ENCODE measurements at places on chromosomes 2 and 18.

DNA sequence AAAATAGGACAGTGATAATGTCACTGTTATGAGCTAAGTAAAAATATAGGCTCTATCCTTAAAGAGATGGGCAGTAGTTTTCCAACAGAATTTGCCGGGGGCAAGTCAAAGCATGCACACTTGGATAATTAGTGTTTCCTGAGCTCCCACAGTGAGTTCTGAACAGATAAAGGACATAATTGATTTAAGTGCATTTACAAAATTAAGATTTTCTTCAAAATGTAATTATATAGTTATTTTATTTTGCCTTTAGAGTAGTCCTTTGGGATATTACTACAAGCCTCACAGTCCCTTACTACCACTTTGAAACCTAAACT, 107.6 kb downstream of the RAPGEF4 start:
- no peak for DNase-seq

DNA sequence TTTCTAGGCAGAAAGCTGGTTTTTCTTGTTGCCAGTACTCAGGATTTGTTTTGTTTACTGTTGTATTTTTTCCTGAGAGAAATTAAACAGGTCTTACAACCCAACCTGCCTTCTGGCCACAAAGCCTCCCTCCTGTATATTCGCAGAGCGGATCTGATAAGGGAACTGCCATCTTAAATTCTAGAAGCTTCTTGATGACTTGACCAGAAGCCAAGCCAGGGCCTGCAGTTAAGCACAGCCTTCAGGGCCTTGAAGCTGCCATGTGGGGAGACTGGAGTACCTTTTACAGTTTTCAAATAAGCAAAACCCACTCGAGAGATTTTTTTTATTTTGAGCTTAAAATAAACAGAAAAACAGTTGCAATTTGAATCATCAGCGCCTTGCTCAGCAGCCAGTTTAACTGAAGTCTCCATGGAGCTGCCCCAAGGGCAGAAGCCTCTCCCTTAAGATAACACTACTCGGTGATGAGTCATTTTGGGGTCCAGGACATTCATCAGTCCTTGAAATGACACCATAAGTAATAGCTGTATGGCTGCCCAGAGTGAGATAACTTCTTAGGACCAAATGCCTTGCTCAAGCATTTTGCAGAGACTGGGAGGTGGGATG, 51.5 kb upstream of the PHLPP1 start:
- DNase-seq, result no peak

DNA sequence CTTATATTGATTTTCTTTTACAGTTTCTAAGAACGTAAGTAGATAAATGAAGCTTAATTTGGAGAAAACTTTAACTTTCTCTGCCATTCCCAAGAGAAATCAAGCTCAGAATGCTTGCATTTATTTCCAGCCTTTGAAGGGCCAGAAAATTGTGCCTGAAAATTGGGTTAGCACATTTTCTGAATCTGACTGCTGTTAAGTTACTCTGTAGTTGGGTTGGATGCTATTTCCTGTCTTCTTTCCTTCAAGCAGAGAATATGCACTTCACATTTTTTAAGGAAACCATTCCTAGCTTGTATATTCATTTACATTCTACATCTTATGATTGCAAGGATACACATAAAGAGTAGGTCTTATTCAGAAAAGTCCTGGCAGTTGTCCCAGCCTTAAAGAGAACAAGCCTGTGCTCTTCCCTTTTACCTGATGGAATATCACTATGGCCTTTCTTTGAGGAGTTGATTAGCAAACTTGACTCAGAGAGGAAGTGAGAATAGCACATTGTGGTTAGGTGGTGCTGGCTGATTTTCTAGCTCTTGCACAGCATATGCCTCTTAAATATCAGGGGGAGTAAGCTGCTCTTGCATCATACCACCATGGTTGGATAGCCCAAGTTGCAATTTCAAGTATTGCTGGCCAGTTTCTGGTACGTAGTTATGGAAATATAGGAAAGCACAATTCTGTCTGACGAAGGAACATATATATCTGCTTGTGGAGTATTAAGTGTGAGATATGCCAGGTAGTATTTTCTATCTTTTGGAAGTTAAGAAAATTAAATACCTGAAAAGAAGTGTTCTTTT, 133.7 kb downstream of the COMMD1 start:
- peak; percentile 82 for DNase-seq

- DNase-seq, result no peak
Observed at GRCh38 chr2:169362894-169363559, 693 bp upstream of the LRP2 start.

DNA sequence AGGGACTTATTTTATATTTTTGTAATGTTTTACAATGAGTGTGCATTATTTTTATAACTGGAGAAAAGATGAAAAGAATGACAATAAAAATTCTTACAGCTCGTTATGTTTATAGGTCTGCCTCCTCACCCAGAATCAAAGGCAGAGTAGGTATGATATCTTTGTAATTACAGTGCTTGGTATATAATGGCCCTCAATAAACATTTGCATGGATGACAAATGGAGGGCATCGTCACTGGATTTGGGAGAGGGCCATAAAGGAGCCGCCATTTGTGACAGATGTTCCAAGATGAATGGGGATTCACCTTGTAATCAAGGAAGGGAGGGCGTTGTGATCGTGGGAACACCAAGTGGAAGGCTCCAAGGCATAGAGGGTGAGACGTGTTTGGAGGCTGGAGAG, 22.6 kb upstream of the GIGYF2 start:
- DNase-seq, result no peak

DNA sequence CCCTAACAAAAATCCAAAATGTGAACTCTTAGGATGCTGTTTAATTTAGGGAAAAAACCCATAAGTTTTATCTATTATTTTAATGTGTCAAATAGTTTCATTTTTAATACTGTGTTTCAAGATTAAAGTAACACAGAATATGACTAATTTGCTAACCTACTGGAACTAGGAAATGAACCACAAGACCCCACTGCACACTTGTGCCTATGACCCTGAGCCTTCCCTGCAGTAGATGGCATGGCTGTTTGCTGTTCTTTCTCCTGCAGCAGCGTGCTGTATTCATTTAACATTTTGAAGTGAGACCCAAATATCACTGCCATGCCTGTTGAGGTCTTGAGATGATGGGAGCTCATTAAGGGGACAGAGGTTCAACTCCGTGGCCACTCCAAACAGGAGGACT, 565.2 kb upstream of the NRP2 start:
- DNase-seq, result no peak

GRCh38 chr2:65456064-65456463, 23.7 kb upstream of the SPRED2 start:
- peak; percentile 92 for DNase-seq

GRCh38 chr18:35671966-35672603, 90.5 kb downstream of the GALNT1 start:
- no peak for DNase-seq

GRCh38 chr2:177595126-177595845, 202.7 kb downstream of the AGPS start:
- no peak for DNase-seq

GRCh38 chr2:59560769-59561168, 992.7 kb downstream of the BCL11A start:
- no peak for DNase-seq

DNA sequence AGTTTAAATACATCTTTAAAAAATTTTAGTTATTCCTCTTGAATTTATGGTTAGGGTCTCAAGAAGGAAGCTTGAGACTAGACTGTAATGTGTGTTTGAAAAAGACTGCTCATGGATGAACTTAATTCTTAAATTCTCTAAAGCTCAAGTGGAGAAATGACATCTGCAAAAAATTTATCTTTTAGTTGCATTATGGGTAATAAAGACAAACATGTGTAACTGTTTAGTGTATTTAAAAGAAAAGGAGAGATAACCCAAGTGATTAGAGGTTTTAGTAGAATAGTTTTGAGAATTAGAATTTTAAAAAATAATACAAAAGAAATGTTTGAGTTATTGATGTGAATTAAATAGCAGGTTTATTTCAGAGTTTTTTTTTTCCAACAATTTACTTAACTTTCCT, 36.7 kb downstream of the GALNT1 start:
- no peak for DNase-seq

DNA sequence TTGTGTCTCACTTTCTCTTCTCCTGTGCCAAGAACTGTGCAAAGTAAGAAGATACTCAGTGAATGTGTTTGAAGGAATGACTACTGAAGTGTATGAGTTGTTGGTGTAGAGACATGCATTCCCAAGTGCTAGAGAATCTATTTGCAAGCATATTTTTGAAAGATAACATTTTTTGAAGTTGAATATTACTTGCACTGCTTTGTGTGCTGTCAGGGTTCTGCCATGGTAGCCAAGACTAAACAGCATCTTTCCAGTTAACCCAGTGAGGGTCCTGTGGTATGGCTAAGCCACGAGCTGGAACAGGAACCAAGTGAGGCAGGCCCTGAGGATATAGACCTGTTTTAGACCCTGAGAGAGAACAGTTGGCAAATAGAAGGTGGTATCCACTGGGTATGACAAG, 35.2 kb upstream of the EFEMP1 start:
- no peak for DNase-seq

- no peak for DNase-seq
Observed at GRCh38 chr2:234025466-234025865, 25.0 kb upstream of the SPP2 start.

DNA sequence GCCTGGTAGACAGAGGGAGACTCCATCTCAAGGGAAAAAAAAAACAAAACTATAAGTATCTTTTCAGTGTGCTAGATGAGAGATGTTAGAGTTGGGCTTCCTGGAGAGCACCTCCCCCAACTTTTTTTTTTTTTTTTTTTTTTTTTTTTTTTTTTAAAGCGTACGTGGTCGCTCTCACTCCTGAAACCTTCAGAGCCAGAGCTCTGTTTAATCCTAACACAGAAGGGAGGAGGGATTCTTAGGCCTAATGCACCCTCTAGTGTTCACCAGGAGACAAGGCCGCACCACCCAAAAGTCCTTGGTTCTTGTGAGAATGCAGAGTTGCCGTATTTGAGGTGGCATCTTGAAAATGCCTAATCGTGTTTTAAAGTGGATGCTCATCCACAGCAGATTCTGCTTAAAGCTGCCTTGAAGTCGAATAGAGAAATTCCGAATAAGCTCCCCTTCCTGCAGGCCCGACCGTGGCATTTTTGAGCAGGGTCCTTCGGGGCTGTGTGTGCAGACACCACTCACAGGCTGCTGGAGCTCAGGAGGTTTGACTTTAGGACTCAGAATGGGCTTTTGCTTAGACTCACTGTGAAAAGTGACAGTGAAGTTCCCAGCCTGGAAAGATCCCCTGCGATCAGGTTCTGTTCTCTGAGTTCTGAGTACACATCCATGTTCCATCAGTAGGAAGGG, 252.6 kb downstream of the AGAP1 start:
- peak; percentile 78 for DNase-seq

GRCh38 chr2:240070907-240071306, 17.6 kb upstream of the OR6B3 start:
- DNase-seq, result no peak

GRCh38 chr2:27019931-27020855, 12.6 kb upstream of the TMEM214 start:
- DNase-seq, result no peak

- no peak for DNase-seq
Observed at GRCh38 chr2:241507430-241508239, 749 bp downstream of the STK25 start.

DNA sequence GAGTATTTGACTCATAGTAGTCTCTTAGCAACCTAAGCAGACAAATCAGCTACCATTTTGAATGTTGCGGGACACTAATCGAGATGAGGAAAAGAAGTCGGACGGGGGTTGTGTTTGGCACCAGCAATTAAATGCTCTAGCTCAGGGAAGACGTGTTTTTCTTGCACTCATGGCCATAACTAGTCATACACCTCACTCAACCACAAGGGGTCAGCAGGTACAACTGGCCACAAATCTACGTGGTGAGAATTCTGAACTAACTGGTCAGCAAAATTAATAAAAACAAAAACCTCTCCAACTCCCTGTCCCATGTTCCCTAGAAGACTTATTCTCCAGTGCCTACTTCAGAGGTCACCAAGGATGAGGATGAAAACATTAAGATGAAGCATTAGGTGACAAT, 1467.8 kb downstream of the DPP10 start:
- DNase-seq, result no peak

GRCh38 chr18:6616981-6617380, 112.5 kb upstream of the ARHGAP28 start:
- no peak for DNase-seq

DNA sequence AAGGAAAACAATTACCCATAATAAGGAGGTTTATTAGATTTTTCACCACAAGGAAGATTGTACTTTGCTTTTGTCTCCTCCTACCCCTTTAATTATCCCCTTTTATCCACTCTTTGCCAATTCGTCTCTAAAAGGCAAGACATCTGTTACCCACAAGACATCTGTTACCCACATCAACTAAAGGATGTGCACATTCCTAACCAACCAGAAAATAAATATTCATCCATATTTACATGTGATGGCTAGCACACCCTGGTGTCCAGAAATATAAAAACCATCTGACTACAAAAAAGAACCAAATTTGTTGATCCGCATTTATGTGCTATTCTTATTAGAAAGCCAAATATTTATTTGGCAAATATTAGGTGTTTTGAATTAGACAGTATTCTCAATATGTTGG, 35.7 kb downstream of the ACVR1C start:
- peak; percentile 8 for DNase-seq

- peak; percentile 68 for DNase-seq
Observed at GRCh38 chr2:147636238-147636882, 208.5 kb upstream of the ACVR2A start.

DNA sequence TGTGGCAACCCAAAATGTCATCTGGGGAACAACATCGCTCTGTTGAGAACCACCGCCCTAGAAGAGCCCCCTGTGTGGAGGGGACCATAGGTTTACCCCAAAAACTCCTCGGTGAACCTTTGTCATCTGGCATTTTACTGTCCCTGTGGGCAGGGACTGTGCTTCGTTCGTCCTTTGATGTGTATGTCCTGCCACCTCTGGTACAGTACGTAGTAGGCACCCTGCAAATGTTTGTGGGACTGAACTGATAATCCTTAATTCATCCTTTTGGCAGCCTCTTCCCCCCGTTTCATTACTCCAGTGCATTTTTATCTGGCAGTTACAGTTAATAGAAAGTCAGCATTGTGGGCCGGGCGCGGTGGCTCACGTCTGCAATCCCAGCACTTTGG, 728 bp downstream of the NAPG start:
- peak; percentile 17 for DNase-seq

- DNase-seq, result peak; percentile 40
Observed at GRCh38 chr2:23939987-23940717, at the start of gene UBXN2A. Gene UBXN2A (plus strand): TSS chr2:23940463. CDS start chr2:23958315, 17,852 bp downstream.

- DNase-seq, result no peak
Observed at GRCh38 chr2:69017835-69018234, 4.9 kb downstream of the ANTXR1 start.

DNA sequence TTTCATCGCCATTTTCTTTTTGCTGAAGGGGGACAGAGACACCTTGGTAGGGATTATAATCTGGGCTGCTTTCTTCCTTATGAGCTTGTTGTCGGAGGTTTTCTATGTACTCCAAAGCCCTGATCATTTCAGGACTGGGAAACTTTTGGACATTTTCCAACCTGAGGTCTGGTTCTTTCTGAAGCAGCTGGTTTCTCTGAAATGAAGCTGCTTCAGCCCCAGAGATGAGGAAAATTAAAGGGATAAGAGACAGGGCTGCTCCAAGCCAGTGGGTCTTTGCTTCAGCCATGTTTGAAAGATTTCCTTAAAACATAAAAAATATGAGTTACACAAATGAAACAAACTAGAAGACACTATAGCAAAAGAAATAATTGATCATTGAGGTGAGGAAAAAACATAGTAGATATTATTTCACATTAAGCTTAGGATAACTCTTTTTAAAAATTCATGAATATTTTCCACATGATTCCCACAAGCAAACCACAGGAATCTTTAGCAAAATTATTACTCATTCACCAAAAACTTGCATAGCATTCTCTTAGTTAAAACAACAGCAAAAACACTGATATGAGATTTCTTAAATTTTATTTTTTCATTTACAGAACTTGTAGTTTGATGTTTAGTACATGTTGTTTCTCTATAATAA, 3.0 kb downstream of the SCG2 start:
- DNase-seq, result peak; percentile 49

- no peak for DNase-seq
Observed at GRCh38 chr2:42961385-42961811, 169.0 kb upstream of the HAAO start.

Data from foreskin keratinocyte (primary cell).